Left ventricle myocardium inferior (tissue), 1 donor: ENCODE measurements at places on chromosomes 12 and 14.

- no peak for DNase-seq
Observed at GRCh38 chr12:108304633-108305032, 34.5 kb downstream of the CMKLR1 start.

- no peak for DNase-seq
Observed at GRCh38 chr14:51504669-51505068, 147.0 kb upstream of the FRMD6 start.

- peak; percentile 15 for DNase-seq
Observed at GRCh38 chr12:100826323-100826722, 31.7 kb downstream of the ANO4 start.

GRCh38 chr14:93496856-93497741 is 66.4 kb downstream of the UNC79 start:
- DNase-seq = no peak

DNA sequence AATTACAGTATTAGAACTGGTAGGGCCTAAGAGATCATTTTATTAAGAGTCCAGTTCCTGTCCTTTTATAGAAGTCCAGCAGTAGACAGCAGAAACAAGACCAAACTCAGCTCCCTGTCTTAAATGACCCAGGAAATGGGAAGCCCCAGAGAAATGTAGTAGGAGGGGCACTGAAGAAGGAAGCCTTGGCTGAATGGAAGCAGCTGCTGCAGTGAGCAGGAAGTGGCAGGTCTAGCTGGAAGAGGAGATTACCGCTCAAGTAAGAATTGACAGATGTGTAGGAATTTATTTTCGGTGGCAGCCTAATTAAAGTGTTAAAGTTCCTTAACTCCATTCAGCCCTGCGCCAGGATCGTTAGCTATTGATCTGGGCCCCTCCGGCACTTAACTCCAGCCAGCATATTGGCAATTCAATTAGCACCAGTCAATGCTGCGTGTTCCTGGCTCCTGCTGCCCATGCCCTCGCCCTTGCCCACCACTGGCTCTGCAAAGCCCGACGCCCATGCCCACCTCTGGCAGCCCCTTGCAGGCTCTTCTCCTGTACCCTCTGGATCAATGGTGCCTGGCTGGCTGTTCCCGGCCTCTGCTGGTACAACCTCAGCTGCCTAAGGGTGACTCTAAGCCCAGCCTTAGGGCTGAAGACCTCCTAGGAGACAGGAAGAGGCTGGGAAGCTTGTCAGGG is 21.1 kb downstream of the ZFHX2 start:
- DNase-seq = no peak

DNA sequence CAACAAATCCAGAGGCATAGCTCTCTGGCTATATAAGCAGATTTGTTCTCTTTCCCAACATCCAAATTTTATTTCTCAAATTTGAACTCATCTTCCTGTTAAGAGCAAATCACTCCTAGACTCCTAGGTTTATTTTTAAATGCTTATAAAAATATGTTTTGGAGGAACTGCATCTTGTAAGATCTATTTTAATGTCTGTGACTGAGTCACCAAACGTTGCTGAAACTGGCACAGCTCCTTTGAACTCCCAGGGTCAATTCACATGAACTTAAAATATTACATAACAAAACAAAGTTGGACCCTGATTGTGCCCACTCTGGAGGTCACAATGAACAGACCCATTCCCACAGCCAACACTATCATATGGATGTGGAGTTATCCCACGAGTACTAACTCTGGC is 23.9 kb downstream of the ANAPC7 start:
- DNase-seq = no peak

GRCh38 chr12:119631930-119632678 is 35.8 kb upstream of the PRKAB1 start:
- no peak for DNase-seq

GRCh38 chr14:105043641-105044040 is 21.6 kb downstream of the GPR132 start:
- DNase-seq = no peak

- no peak for DNase-seq
Observed at GRCh38 chr14:64899958-64900357, 14.3 kb upstream of the CHURC1 start.

GRCh38 chr12:3364661-3365462 is 126.1 kb upstream of the PRMT8 start:
- DNase-seq = no peak

DNA sequence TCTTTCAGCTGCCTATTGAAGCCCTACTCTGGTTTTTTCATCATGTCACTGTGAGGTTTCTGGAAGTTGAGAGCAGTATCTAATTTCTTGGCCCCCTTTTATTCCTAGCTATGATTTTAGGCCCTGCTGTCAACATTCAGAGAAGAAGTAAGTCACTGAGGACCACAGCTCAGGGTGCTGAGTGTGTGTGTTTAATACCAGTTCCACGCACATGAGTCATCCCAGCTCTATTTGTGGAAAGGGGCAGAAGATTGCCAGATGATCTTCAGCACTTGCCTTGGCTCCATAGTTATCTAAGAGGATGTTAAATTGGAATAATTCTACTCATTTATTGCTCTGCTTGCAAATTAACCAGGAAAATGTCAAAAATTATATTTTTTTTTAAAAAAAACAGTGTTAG is 65.5 kb upstream of the SLC38A4 start:
- no peak for DNase-seq

DNA sequence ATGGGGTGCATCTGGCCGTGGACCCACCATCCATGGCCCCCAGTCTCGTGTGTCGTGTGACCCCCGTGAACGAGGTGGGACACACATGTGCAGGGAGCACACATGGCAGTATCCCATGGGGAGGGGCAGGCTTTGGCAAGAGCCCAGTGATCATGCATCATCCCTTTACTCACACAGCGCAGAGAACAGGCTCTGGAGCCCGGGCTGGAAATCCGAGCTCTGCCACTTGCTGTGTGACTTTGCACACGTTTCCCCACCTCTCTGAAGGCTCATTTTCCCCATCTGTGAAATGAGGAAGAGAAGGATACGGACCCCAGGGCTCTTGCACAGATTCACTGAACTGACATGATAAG is 119.9 kb downstream of the PHETA1 start:
- no peak for DNase-seq

- DNase-seq = peak; percentile 39
Observed at GRCh38 chr12:108597559-108598471, at the start of gene TMEM119. Gene TMEM119 (minus strand): TSS chr12:108598084. CDS start chr12:108592383, 5,701 bp downstream.

DNA sequence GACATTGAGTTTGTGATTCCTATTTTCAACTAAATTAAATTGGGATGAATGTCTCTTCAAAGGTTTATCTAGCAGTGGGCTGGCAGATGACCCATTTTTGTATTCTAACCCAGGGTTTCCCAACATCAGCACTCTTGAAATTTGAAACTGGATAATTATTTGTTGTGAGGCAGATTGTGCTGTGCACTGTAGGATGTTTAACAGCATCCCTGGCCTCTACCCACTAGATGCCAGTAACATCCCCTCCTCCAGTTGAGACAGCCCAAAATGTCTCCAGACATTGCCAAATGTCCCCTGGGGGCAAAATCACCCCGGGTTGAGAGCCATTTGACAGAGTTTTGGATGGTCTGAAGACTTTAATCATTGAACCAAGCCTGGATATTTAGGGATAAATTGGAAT is 11.1 kb downstream of the DAAM1 start:
- DNase-seq = no peak

- no peak for DNase-seq
Observed at GRCh38 chr12:59733200-59733599, 137.4 kb downstream of the SLC16A7 start.

GRCh38 chr14:74608959-74609611 is 3.0 kb downstream of the LTBP2 start:
- DNase-seq = peak; percentile 86

DNA sequence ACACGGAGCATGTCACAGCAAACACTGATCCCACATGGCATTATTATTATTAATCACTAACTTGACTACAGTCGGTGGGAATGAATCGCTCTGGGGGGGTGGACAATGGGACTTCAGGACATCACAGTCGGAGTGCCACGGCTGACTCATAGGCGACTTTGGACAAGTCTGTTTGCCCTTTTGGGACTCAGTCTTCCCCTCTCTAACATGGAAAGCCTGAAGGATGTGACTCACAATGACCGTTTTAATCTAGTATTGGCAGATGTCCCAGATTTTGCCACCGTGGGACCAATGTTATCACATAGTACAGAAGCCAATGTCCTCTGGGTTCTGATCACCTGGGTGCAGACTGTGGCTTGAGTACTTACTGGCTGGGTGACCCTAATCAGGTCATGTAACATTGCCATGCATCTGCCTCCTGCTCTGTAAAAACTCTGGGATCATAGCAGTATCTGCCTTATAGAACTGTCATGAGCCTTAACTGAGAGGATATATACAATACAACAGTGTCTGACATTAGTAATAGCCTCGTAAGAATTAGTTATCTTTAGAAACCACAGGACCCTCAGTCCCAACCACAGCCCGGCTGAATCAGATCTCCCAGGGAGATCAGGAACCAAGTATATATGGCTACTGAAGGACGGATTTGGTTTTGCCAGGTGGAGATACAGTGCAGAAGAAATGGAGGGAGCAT is 362.6 kb downstream of the BCL11B start:
- DNase-seq = no peak

DNA sequence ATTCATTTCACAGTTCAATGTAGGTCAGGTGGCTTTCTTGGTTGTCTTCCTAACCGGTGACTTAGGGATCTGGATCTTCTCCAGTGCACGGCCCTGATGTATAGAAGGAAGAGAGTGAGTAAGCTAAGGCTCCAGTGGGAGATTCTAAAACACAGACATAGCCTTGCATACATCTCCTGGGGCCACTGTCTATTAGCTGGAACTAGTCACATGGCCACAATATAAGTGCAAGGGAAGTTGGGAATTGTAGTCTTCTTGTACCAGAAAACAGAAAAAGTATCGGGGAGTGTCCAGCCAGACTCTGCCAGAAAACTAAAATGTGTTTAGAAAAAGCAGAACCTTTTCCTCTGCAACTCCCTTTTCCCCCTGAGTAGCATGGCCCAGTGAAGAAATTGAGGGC is 531.6 kb downstream of the VRK1 start:
- DNase-seq = no peak

DNA sequence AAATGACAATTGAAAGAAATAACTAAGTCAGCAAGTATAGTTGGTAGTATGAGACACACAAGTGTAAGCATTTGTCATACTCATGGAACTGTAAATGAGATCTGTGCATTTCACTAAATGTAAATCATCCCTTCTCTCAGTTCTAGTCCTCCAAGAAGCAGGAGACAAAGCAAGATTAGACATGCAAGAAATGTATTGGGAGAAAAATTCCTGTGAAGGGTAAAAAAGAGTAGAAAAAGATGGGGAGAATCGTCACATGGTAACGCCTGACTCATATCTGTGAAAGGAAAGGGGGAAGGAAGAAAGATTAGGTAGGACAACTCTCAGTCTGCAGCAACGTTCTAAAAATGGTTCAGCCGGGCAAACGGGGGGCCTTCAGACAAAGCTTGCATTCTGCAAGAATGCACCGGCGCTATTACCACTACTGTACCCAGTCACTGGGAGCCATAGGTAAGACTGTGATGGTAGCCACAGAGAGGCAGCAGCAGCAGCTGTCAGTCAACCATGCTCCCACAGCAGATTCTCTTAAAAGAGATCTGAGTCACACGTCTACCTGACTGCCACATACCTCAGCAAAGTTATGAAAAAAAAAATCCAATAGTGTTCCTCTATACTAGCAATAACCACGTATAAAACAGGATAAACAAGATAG is 18.0 kb upstream of the RFX4 start:
- DNase-seq = no peak

DNA sequence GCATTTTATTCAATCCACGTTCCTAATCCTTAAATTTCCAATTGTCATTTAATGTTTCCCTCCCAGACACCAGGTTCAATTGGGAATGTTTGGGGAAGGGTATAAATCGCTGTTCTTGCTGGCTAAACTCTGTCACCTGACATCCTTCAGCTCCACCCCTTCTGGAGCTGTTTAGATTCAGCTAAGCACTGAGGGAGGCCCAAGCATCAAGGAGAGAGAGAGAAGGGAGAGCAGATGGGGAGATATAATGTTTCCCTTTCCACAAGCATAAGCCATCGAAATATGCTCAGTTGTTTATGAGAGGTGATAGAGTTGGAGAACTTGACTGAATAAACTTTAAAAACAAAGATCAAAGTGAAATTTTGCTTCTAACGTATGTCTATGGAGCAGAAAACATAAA is 1.8 kb downstream of the ABCC9 start:
- DNase-seq = no peak

DNA sequence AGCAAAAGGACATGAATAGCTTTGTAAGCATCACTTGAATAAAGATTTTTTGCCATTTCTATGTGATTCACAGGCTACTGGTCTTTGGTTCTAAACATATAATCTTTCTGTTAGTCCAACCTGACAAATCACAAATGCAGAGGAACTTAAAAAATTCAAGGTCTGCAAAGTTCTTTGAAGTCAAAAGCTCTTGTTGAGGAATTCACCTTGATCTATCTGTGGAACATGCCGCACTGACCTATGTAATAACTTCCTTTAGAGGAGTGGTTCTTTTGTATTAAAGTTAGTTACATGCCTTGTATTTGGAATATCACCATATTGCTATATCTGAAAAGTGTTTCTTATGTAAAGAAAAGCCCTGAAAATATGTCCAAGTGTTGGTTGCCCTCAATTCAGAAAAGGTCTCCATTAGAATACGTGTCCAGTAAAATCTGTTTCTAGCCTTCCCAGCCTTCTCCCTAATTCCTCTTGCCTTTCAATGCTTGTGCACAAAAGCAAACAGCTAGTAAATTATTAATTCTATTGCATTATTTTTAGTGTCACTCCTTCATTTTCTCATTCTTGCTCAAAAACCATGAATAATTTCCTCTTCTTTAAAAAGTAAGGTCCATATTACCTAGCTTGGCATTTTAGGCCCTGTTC is 1192.8 kb downstream of the FLRT2 start:
- DNase-seq = no peak

GRCh38 chr12:93085383-93086287 is 156.5 kb upstream of the EEA1 start:
- no peak for DNase-seq

DNA sequence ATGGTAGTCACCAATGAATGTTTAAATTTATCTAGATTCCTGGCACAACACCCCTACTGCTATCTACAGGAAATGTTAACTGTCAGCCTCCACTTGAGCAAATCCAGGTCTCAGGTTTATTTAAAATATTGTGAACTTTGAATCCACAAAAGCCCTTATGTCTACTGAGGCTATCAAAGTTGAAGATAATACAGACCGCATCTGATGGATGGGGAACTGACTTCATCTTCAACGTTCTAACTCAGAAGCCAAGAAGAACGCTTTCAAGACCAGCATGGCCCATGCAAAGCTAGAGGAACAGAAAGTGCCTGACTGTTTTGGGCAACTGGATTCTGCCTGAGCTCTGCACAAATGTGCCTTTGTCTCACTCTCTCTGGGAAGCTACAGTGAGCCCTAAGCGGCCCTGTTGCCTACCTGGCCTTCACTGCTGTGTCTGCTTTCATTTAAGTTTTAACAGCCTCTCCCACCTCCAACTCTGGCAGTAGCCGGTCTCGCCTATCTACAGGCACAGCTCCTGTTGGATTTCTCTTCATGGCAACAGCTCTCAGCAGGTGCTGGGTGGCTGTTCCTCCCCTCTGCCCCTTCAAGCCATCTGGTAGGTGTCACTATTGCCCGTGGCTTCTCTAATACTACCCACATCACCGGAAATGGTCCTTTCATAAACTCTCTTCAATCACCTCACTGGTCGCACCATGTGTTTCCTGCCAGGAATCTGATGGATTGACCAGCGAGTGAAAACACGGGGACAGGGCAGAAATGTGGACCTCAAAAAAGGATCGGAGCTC is 112.1 kb upstream of the OVCH1 start:
- DNase-seq = no peak

- no peak for DNase-seq
Observed at GRCh38 chr12:15273896-15274295, 48.4 kb upstream of the PTPRO start.

- DNase-seq = no peak
Observed at GRCh38 chr14:34177466-34177865, 226.6 kb upstream of the EGLN3 start.

GRCh38 chr12:49675137-49675536 is 32.1 kb downstream of the FMNL3 start:
- DNase-seq = no peak
